ENCODE measurements at places on chromosomes 2 and 18.

- DNase-seq = peak; percentile 80
These were observed 1231.7 kb upstream of the ZEB2 start for GRCh38 chr2:145751629-145752028.

- DNase-seq = no peak
These were observed 2.6 kb downstream of the C2orf72 start for GRCh38 chr2:231039821-231040364.

- no peak for DNase-seq
These were observed 14.7 kb upstream of the EPG5 start for GRCh38 chr18:45981821-45982220.

GRCh38 chr2:196247976-196248280 lies 76.5 kb upstream of the STK17B start:
- DNase-seq = no peak

- no peak for DNase-seq
These were observed 1098.2 kb upstream of the FANCL start for GRCh38 chr2:59339121-59339836.

- DNase-seq = peak; percentile 87
These were observed 38.1 kb upstream of the B4GALT6 start for GRCh38 chr18:31722369-31722957.

- no peak for DNase-seq
These were observed 107.6 kb upstream of the NOSTRIN start for GRCh38 chr2:168694866-168695265.

DNA sequence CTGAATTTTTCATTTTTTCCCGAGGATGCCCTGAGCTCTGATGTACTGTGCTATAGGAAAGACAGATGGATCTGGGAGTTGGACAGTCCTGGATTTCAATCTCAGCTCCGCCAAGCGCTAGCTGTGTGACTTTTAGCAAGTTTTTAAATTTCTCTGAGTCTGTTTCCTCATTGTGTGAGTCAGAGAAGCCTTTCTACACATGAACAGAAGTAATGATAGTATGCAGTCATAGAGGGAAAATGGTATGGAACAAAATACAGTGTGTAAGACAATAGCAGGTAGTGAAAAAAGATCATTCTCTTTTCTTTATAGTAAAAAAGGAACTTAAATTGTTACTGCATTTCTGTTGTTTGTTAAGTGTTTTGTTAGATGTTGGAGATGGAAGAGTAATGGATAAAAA lies 52.4 kb upstream of the PPM1B start:
- peak; percentile 63 for DNase-seq

DNA sequence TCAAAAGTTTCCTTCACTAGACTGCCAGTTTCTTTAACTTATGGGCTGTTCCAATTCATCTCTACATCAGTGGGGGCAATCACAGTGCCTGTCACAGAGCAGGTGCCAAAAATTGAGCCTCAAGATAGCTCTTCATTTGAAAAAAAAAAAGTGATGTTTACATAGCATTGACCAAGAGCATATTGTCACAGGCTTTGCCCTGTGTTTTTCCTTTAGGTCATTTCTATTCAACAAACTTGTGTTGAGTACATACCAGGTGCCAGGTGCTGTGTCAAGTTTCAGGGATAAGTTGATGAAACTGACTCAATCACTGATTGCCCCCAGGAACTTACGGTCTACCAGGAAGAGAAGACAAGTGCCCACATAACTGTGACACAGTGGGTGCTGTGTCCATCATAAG lies 22.2 kb upstream of the NT5C1B start:
- no peak for DNase-seq

GRCh38 chr2:187710791-187711521 lies 156.7 kb upstream of the TFPI start:
- no peak for DNase-seq

DNA sequence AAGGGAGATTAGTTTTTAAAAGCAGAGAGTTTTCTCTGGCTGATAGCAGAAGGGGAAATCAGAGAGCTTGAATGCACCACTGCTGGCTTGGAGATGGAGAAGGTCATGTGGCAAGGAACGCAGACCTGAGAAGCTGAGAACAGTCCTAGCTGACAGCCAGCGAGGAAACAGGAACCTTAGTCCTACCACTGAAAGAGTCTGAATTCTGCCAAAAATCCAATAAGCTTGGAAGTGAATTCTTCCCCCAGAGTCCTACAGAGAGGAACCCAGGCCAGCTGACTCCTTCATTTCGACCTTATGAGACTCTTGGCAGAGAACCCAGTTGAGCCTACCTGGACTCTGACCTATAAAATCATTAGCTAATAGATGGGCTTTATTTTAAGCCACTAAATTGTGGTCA lies 371.9 kb upstream of the TNP1 start:
- no peak for DNase-seq

DNA sequence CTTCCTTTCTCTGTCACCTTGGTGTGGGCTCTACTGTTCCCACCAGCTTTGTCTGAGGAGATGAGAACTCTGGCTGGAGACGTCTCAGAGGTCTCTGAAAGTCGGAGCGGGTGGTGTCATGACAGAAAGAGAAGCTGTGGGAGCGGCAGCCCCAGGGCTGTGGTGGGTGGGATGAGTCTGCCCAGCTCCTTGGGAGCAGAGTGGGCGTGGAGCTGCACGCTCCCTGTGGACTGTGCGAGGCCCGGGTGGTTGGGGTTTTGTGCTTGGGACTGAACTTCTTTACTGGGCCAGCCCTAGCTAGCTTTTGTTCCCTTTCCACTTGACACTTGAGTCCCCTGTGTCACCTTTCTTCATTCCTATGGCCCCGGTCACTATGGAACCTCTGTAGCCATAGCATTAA lies 10.4 kb downstream of the TOGARAM2 start:
- no peak for DNase-seq

DNA sequence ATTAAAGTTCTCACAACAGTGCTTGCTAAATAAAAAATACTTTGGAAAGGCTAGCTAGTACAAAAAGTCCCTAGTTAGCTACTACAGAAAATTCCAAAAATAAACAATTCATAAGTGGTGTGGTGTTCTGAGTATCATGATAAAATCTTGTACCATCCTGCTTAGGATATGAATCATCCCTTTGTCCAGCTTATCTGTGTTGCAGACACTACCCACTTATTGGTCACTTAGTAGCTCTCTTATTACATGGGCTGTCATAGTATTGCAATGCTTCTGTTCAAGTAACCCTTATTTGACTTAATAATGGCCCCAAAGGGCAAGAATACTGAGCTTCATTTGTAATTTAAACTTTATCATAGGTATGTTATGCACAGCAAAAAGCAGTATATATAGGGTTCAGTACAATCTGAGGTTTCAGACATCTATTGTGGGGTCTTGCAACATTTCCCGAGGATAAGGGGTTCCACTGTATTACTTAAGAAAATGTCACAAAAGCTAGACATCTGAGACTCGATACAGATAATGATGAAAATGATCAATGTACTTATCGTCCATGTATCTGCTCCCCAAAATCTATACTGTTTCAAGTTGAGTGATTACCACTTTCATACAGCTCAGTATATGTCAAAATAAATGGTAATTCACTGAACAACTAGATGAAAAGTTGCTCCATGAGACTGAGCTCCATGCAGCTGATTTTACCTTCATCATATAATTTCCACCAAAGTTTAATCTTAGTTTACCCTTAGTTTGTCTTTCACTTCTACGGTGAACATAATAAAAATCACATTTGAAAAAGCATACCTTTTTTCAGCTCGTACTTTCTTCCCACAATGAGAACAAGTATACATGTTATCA lies 93.8 kb downstream of the C2orf74 start:
- DNase-seq = peak; percentile 4

GRCh38 chr2:176891105-176891504 lies 321.5 kb upstream of the HNRNPA3 start:
- no peak for DNase-seq

- peak; percentile 15 for DNase-seq
These were observed 59.5 kb downstream of the SCN3A start for GRCh38 chr2:165144315-165144714.

- no peak for DNase-seq
These were observed 86.9 kb upstream of the COPS8 start for GRCh38 chr2:236998758-236999157.

GRCh38 chr2:83323038-83323437 lies 1136.0 kb downstream of the SUCLG1 start:
- DNase-seq = no peak

GRCh38 chr2:107091163-107091864 lies 205.3 kb upstream of the ST6GAL2 start:
- no peak for DNase-seq

- DNase-seq = no peak
These were observed 392.1 kb downstream of the PTH2R start for GRCh38 chr2:208798698-208799097.

DNA sequence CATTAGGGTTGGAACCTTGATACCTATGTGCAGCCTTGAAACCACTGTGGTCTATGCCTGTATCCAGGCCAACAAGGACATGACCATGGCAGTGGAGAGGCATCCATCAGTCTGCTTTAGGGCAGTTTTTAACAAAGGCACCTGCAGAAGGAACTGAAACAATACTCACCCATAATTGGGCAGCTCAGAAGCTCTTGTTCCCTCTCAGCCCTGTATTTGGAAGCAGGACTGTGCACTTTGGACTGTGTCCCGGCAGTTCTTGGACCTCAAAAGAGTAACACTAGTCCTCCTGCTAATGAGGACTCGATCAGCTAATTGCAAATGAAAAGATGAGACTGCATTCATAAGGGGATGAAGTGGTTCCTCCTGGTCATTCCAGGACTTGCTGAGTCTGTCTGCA lies 500.2 kb upstream of the TNP1 start:
- DNase-seq = no peak

- no peak for DNase-seq
These were observed 180.0 kb downstream of the NRXN1 start for GRCh38 chr2:50851886-50852285.

GRCh38 chr2:118049816-118050140 lies 35.9 kb upstream of the CCDC93 start:
- DNase-seq = peak; percentile 29

GRCh38 chr2:191065785-191066184 lies 51.8 kb upstream of the STAT1 start:
- DNase-seq = peak; percentile 81

GRCh38 chr2:65465857-65466256 lies 33.5 kb upstream of the SPRED2 start:
- DNase-seq = no peak

DNA sequence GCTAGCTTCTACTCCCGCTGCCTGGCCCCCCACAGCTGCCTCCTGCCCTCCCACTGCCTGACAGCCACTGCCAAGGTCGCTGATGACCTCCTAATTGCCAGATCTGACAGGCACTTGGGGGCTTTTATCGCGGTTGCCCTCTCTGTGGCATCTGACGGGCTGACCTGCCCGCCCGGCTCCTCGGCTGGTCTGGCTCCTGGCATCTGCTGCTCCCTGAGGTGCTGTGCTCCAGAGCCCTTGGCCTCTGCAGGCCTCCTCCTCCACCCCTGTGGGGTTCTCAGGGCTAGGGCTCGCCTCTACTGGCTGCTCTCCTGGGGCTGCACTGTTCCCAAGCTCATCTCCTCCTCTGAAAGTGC lies 43.1 kb downstream of the INHBB start:
- no peak for DNase-seq

GRCh38 chr2:220162320-220162719 lies 534.9 kb downstream of the SLC4A3 start:
- DNase-seq = no peak

- DNase-seq = no peak
These were observed 159.7 kb upstream of the LHCGR start for GRCh38 chr2:48915227-48915626.

- no peak for DNase-seq
These were observed 361.9 kb downstream of the CYRIA start for GRCh38 chr2:16303761-16304160.

GRCh38 chr2:60529785-60530627 lies 23.4 kb downstream of the BCL11A start:
- peak; percentile 76 for DNase-seq

DNA sequence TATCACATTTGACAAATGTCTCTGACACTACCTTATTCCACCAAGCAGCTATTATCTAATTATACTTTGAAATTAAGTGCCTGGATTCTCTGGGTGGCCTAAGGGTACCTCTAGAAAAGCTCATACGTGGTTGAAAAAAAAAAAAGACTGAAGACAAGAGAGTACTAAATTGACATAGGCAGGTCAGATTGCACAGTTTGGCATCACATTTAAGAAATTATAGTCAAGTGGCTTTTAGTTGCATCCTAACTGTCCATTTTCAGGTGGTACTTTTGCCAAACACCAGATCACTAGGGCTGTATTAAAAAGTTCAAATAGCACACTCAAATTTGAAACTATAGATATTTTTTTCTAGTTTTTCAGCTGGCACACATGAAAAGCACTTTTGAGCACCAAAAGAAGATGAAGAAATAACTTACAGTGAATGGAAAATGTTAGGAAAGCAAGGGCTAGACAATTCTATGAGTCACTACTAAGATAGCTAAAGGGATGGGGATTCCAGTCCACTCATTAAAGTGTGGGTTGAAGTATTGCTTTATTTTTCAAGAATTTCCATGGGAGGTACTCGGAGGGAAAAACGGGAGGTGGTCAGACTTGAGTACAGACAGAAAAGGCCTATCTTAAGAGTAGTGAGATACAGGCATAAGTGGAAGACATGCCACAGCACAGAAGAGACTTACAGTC lies 106.5 kb upstream of the COL5A2 start:
- peak; percentile 4 for DNase-seq

GRCh38 chr2:10841547-10842219 lies 29.1 kb upstream of the PDIA6 start:
- no peak for DNase-seq

DNA sequence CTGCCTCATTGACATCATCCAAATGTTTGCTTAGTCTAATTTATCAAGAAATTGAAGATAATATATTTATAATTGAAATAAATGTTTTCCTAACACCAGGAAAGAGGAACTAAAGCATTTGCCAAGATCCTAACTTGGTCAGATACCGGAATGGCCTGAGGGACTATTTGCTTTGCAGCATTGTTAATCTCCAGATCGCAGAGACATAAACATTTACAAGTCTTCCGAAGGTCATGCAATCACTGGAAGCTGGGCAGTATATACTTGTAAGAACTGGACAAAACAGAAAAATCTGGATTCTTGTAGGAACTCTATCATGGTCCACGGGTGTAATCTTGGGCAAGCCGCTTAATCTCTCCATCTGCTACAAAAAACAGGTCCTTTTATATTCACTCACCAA lies 42.2 kb downstream of the CYBRD1 start:
- DNase-seq = no peak

GRCh38 chr2:96083064-96083939 lies 33.1 kb downstream of the ADRA2B start:
- DNase-seq = no peak

DNA sequence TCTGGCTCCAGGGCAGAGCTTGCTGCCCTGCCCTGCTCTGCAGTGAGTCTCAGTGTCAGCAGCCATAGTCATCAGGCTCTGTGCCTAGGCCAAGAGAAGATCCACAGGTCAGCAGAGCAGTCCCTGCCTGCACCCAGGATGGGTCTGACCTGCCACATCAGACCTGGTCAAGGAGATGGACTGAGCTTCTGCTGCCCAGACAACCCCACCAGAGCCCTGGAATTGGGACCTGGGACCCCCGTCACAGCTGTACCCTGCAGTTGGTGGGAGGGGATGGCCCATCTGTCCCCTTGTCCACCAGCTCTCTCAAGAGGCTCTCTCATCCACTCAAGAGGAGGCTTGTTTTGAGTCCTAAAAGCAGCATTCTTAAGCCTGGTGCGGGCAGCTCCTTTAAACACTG lies 142.6 kb downstream of the TFCP2L1 start:
- no peak for DNase-seq

GRCh38 chr18:26978812-26979341 lies 113.4 kb upstream of the AQP4 start:
- no peak for DNase-seq

GRCh38 chr2:12870692-12871091 lies 154.0 kb downstream of the TRIB2 start:
- DNase-seq = no peak

Data from suppressor macrophage treated with lipopolysaccharide for 1 hour (primary cell).